ENCODE measurements at places on chromosomes 11 and 22. TPM values are rescaled to one million over a fixed set of nuclear protein-coding genes. Genes with fewer than 3 reads are reported as not detected.

TMEM45B gene
- 13.8 TPM for total RNA-seq

GRCh38 chr22:26429458-26430286 lies 612 bp downstream of the ASPHD2 start:
- DNase-seq: no peak

DNA sequence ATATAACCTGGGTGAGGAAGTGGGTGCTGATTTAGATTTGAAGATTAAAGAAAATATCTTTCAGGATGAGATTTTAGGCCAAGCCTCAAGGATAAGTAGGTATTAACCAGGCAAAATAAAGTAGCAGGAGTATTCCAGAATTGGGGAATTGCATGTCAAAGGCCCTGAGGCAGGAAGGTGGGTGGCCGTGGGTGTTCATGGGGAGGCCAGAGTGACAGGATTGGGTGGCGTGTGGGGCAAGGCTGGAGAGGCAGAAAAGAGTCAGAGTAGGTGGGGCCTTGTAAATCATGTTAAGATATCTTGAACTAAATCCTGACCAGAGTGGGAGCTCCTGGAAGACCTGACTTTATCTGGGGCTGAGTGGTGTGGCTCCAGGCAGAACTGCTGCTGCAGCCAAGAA lies 19.7 kb upstream of the WT1 start:
- DNase-seq: no peak

GRCh38 chr22:39943337-39943736 lies 16.9 kb upstream of the TMA7B start:
- DNase-seq: no peak

TYR gene
- not detected for total RNA-seq

PATE4 gene
- total RNA-seq: not detected

Measured in lower lobe of right lung (tissue), 2 donors.